ENCODE measurements at places on chromosomes 11 and 22.

- DNase-seq: no peak
Measured at GRCh38 chr11:19814421-19814820, 101.8 kb downstream of the NAV2 start.

GRCh38 chr11:86156397-86156955 lies 87.6 kb upstream of the PICALM start:
- DNase-seq: no peak

DNA sequence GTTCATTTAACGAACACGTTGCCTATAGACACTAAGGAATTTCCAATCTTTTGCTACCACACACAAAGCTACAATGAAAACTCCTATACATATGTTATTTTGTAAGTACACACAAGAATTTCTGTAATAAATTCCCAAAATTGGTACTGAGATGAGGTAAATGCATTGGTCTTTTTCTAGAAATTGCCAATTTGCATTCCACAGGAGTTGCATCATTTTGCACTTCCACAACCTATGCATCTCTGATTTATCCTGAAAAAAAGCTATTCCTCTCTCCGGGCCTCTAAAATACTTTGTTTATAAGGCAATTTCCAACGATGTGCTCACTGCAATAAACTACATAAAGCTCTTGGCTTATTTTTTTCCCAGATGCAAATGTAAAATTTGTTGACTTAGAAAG lies 24.9 kb downstream of the IMMP1L start:
- DNase-seq: no peak

DNA sequence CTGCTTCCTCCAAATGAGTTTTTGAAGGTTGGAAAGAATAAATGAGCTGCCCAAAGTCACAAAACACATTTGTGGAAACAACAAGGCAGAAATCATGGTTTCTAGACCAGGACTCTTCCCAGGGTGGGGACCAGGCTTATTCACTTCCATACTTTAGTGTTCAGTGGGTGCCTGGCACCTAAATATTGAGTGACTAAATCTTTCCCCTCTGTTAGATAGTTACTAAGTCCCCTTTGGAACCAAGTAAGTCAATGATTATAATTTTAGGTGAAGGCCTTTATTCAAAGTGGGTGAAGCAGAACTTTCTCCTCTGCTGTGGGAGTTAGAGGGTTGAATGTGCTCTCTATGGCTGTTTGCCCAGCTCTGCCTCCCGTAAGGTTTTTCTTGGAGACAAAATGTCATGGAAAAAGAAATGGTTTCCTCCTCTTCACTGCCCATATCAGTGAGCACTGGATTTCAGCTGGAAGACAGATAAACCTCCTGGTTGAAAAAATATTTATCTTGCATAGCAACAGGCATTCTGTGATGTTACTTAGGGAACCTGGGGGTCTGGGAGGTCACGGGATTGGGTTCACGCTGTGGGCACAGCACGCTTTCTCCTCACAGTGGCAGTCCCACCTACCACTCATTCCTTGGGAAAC lies 117.8 kb downstream of the CCDC81 start:
- no peak for DNase-seq

DNA sequence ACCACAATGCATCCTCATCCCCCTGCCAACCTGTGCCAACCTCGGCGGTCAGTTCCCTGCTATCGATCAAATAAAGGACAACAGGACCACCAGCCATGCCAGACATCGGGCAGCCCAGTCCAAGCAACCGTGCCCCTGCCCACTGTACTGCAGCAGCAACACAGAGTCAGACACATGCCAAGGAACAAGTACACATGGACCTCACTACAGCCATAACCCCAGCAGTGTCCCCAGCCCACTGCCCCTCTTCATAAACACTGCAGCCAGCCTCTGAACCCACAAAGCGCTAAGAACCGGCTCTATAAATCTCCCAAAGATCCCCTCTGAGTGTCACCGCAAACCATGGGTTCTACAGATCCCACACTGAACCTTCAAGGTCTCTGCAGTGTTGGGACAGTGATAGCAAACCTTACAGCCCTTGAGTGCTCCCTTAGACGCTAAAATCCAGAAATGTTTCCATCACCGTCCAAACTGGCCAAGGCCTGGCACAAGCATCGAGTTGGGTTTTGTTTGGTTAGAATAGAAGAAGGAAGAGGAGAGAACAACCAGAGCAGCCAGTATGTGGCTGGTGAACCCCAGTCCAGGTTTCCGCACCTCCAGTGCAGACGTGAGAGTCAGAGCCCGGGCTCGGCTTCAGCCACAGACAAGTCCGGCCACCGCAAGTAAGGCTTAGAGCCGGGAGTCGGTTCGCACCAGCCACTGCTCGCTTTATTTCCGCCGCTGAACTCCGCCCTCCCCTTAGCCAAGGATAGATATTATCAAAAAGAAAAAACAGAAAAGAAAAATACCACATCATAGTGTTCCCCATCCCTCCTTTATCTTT lies 7.9 kb downstream of the PAX6 start:
- DNase-seq: no peak

DNA sequence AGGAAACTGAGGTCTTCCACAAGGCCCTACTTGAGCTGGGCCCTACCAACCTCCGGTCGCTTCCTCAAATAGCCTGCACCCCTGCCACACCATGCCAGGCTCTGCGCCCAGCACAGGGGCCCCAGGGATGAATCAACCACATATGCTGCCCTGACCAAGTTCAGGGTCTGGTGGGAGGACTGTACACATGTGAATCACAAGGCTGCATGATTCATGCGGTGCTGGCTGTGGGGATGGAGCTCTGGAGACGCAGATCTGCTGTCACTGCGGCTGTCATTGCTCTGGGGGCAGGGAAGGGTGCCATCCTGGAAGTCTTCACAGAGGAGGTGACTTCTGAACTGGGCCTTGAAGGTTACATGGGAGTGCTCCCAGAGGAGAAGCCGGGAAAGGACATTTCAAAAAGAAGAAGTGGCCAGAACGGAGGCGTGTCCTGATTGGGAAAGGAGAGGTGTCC lies 21.5 kb downstream of the CYTH4 start:
- no peak for DNase-seq

- no peak for DNase-seq
Measured at GRCh38 chr22:38736257-38736570, 19.6 kb downstream of the SUN2 start.

DNA sequence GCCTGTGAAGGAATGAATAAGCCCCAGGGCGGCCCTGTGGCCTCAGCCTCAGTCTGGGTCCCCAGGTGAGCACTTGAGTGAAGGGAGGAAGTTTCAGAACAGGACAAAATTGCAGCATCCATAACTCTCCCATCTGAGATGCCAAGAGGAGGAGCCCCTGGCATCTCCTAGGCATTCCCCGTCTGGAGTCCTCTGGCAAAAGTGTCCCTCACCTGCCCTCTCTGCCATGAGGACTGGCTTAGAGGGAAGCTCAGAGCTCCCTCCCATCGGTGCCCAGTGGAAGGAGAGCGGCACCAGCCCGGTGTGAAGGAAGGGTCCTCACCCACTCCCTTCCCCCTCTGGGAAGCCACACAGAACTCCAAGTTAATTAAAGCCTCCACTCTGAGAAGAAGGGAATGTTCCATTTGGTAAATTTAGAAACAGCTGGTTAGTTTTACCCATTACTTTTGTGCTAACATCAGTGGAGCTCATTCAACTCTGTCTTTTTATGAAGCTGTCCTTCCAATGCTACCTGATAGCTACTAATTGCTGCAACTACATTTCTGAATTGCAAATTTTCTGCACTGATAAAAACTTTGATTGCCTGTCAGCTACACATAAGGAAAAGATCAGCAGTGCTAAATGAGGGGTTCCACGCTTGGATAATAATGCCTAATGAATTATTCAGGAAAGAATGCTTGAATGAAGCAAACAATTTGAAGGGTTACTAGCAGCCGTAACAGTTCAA lies 123.3 kb upstream of the RCN1 start:
- DNase-seq: no peak

DNA sequence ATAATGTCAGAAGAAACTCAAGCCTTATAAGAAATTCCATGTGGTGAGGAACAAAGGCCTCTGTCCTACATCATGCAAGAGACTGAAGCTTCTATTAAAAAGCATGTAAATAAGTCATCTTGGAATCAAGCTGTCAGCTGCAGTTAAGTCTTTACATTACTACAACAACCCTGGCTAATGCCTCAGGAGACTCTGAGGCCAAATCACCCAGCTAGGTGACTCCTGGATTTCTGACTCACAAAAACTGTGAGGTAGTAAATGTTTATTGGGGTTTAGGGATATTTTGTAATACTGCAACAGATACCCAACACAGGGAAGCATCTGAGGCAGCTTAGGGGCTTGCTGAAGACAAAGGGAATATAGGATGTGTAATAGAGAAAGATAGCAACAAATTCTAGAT lies 89.6 kb downstream of the C11orf87 start:
- DNase-seq: no peak

- DNase-seq: no peak
Measured at GRCh38 chr11:36510594-36510942, 496 bp upstream of the TRAF6 start.

DNA sequence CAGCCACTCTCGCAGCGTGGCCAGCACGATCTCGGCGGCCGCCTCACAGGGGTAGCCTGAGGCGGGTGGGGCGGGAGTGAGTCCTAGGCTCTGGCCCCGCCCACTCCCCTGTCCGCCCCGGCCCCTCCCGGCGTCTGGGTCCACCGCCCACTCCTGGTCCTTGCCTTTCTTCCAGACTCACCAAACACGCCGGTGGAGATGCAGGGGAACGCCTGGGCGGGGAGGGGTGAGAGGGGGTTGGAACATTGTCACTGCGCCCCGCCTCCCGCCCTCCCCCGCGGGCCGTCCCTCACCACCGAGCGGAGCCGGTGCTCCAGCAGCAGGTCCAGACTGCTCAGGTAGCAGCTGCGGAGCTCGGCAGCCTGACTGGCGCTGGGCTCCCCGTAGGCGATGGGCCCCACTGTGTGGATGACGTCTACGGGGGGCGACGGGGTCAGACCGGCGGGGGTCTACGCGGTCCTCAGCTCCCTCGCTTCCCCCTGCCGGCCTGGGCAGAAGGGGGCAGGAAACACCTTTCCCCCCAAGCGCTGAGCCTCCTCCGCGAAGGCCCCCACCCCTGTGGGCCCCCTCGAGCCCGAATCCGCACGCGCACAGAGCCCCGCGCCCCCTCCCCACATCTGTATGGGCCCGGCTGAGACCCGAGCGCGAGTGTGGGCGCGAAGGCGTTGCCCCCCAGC lies 13.2 kb downstream of the OTUB1 start:
- DNase-seq: no peak

DNA sequence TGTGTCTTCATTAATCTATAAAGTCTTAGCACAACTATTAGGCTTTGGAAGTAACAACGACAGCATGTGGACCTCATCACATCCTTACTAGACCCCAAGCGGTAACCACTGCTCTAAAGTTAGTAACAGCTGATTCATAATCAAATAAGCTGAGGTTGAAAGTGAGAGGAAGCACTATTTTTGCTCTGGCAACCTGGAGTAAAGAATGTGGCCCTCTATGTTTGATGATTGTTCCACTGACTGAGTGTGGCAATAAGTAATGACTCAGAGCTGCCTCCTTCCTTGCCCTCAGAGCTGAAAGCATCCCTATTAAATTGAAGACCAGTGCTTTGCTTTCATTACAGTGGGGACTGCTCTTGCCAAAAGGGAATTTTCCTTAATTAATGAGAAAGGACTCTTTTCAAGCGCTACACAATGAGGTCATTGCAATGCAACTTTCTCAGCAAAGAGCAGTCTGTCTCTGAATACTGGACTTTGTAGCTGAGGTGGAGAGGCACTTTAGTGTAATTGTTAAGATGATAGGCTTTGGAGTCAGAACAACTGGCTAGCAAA lies 906.1 kb upstream of the RAG2 start:
- no peak for DNase-seq
